Fibroblast of gingiva (primary cell): ENCODE measurements at places on chromosomes 4 and X.
A peak's percentile ranks its signal among the peaks of the same experiment; 100 is the strongest.

DNA sequence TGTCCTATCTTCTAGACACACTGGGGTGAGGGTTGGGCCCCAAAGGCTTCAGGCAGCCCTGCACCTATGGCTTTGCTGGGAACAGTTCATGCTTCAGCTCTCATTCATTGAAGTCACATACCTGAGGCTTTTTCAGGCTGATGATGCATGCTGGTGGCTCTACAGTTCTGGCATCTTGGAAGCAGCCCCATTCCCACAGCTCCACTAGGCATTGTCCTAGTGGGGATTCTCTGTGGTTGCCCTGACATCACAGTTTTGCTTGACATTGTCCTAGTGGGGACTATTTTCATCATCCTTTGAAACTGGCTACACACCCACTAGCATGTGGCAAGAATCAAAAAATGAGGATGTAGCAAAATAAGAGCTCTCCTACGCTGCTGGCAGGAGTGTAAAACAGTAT, 37.7 kb upstream of the C4orf17 start:
- DNase-seq = no peak

- peak; percentile 44 for DNase-seq
Measured at GRCh38 chr4:125547836-125548235, 233.1 kb downstream of the FAT4 start.

GRCh38 chr4:140240237-140240636, 86.3 kb upstream of the MAML3 start:
- DNase-seq = no peak

DNA sequence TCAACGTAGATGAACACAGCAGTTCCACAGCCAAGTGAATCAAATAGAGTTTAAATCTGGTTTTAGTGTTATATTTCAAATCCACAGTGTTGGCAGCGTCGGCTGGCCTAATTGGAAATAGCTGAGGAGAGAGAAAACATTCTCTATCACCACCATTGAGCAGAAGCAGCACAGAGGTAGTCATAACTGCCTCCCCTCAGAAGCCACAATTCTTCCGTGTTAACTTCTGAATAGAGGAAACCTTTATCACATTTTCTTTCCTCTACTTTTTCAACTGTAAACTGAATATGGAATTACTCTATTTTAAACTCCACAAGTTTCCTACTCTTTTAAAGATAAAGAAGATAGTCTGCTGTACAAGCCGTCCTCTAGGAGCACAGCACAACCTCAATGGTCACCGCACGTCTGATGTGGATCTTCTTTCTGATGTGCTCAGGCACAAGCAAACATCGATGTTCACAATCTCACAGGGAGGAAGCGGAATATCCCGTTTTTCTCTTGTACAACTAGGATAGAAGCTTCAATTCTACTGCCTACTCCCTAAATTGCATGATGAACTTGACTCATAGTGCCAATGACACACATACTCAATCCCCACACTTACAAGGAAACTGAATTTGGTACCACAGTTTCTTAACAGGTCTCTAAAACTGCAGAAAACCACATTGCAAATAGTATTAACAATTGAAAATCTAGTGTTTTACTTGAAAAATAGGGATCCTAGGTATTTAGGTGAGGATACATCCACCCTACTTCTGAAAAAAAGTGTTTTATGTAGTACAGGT, 217.8 kb upstream of the ETNPPL start:
- no peak for DNase-seq

DNA sequence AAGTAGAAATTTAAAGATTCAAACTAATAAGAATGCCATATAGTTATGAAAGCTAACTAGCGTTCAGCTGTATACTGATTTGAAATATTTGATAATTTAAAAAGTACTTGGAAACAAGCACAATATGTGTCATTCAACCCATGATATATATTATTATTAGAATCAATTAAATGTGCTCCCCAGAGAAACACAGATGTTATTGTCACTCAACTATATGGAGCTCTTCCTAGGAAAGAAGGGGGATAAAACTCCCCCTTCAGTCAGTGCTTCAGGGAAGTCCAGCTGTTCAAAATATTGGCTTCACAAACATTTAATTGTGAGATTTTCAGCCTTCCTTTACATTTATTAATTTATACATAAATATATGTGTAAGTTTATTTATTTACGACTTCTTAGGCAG, 135.9 kb downstream of the SLC4A4 start:
- no peak for DNase-seq

GRCh38 chr4:42167709-42168108, 15.3 kb upstream of the BEND4 start:
- DNase-seq = no peak

GRCh38 chr4:151911970-151912369, 151.2 kb upstream of the GATB start:
- no peak for DNase-seq

DNA sequence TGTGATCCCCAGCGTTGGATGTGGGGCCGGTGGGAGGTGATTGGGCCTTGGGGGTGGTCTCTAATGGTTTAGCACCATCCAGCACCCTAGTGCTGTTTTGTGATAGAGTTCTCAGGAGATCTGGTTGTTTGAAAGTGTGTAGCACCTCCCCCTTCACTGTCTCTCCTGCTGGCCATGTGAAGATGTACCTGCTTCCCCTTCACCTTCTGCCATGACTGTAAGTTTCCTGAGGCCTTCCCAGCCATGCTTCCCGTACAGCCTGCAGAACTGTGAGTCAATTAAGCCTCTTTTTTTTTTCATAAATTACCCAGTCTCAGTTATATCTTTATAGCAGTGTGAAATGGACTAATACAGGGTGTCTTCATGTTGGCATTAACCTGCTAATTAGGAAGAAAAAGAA, 19.3 kb upstream of the TBC1D14 start:
- no peak for DNase-seq

- no peak for DNase-seq
Measured at GRCh38 chr4:56806666-56807065, 14.8 kb downstream of the SPINK2 start.

- peak; percentile 74 for DNase-seq
Measured at GRCh38 chrX:24081661-24082154, 27.0 kb downstream of the EIF2S3 start.

- DNase-seq = no peak
Measured at GRCh38 chr4:54933579-54933978, 191.8 kb downstream of the KDR start.

DNA sequence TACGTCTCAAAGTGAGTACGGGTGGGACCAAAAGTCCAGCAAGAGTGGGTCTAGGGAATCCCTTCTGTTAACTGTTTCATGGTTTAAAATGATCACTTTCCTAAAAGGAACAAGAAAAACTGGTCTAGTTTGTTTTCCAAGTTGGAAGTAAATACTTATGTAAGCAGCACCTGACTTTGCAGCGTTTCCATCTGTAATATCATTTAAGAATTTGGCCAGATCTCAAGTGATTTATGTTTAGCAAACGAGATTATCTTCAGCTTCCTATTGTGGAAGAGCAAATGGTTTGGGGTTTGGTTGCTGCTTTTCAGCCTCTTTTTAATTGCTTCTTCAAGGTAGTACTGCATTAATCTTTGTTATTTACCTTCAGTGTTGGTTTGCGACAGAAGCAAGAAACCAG, 50.4 kb downstream of the FHIP1A start:
- no peak for DNase-seq

DNA sequence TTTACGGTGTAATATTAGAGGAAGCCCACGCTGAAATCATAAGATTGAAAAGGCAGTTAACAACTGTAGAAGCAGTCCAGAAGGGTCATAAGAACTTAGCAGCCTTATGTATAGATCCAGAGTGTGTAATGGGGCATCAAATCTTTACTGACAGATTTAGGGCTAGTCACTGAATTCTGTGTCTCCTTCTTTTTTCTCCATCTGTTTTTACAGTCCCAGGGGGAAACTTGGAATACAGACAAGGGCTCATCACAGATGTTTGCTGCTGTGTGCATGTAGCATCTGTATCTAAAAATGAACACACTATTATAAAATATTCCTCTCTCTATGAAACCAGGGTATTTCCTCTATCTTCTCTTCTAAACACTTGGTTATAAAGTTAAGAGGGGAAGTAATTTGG, 43.9 kb downstream of the CYSLTR1 start:
- no peak for DNase-seq

- DNase-seq = no peak
Measured at GRCh38 chr4:8039290-8039689, 99.6 kb upstream of the AFAP1 start.

GRCh38 chr4:38124961-38125360, 164.8 kb downstream of the PTTG2 start:
- no peak for DNase-seq

- no peak for DNase-seq
Measured at GRCh38 chr4:55089916-55090315, 35.5 kb downstream of the KDR start.

DNA sequence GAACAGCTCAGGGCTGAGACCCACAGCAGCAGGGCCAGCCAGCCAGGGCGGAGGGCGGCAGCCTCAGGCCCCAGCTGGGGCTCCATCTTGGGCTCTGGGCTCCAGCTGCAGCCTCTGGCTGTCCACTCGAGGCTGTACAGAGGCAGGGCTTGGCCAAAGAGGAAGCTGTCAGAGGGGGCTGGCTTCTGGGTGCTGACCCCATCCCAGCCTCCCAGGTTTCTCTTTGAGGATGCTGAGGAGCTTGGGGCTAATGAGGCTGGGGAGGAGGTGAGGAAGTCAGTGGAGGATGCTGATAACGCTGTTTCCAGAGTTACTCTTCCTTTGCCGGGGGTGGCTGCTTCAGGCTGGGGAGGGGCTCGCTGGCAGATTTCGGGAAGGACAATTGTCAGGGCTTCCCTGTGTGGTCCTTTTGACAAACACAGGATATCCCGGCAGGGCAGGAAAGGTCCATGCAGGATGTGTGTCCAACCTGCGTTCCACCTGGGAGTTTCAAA, at the start of gene DIPK2B:
Gene DIPK2B (minus strand): TSS at position 136 of the 494 bp plus-strand sequence. CDS start 50 bp downstream, at position 86.
- DNase-seq = no peak

GRCh38 chrX:103439161-103439560, 62.8 kb downstream of the BEX3 start:
- DNase-seq = no peak

- no peak for DNase-seq
Measured at GRCh38 chr4:123870216-123870876, 473.8 kb downstream of the SPRY1 start.

- peak; percentile 77 for DNase-seq
Measured at GRCh38 chr4:53767482-53767881, 176.2 kb upstream of the LNX1 start.

GRCh38 chr4:141971869-141972268, 335.5 kb downstream of the IL15 start:
- no peak for DNase-seq

- DNase-seq = no peak
Measured at GRCh38 chr4:15295421-15296162, 132.2 kb upstream of the C1QTNF7 start.

GRCh38 chr4:8086783-8087445, 71.7 kb downstream of the ABLIM2 start:
- no peak for DNase-seq

GRCh38 chr4:183941964-183942363, 36.9 kb downstream of the STOX2 start:
- DNase-seq = no peak

DNA sequence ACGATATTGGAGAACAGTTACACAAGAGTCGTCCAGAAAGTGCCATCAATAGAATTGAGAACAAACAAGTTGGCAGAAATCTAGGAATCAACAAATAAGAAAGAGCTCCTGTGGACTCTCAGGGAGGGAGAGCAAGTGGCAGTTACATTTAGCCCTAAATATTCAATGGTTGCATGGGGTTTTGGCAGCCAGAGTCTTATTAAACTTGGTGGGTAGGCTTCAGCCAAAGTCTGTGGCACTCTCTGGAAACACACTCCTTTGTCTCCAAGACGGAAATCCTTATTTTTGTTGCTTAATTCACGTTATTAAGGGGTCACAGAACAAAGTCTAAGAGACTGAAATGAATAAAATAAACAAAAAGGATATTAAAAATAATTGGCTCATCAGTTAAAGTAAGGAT, 742.2 kb upstream of the ATOH1 start:
- no peak for DNase-seq

- peak; percentile 61 for DNase-seq
Measured at GRCh38 chr4:128871948-128872347, 62.4 kb downstream of the JADE1 start.

DNA sequence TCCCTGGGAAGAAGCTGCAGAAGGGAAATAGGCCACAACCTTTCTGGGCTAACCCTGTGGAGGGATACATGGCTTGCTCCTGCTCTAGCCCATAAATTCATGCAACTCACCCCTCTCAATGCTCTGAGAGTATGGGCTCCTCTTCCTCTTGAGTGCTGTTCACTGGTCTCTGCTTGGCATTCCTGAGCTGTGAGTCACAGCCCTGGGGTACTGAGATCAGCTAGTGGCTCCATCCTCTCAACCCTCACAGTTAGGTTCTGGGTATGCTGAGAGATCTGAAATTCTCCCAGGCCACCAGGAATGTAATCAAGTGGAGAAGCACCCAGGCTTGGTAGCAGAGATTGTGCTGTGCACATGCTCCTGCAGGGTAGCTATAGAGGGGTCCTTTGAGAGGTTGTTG, 60.6 kb upstream of the SPANXN2 start:
- no peak for DNase-seq

DNA sequence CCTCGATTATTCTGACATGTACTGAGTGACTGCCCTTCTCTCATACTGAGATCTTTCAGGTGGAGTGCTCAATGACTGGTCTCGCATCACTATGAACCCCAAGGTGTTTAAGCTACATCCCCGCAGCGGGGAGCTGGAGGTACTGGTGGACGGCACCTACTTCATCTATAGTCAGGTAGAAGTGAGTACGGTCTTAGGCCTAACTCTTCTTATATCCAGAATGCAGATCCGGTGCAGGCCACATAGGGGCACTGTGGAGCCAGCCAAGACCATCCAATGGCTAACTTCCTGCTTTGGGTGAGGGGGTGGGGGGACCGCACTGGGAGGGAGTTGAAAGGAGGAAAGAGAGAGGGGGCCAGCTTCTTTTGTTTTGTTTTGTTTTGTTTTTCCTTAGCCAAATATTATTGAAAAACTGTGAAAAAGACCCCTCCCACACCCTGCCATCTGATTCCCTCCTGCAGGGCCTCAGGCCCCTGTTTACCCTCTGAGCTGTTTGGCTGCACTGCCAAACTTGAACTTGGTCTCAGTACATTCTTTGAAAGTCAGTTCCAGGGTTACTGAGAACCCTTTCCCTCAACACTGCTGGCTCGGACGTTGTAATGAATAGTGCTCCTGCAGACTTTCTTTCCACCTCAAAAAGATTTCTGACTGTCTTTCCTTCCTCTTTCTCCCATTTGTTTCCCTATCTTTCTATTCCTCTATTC, 16.2 kb downstream of the AWAT2 start:
- DNase-seq = peak; percentile 2

DNA sequence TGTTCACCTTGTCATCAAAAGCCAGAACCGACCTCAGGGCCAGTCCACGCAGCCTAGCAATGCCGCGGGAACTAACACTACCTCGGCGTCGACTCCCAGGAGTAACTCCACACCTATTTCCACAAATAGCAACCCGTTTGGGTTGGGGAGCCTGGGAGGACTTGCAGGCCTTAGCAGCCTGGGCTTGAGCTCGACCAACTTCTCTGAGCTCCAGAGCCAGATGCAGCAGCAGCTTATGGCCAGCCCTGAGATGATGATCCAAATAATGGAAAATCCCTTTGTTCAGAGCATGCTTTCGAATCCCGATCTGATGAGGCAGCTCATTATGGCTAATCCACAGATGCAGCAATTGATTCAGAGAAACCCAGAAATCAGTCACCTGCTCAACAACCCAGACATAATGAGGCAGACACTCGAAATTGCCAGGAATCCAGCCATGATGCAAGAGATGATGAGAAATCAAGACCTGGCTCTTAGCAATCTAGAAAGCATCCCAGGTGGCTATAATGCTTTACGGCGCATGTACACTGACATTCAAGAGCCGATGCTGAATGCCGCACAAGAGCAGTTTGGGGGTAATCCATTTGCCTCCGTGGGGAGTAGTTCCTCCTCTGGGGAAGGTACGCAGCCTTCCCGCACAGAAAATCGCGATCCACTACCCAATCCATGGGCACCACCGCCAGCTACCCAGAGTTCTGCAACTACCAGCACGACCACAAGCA, 898 bp downstream of the UBQLN2 start:
- DNase-seq = peak; percentile 11
